ENCODE measurements at places on chromosomes 12 and 14. TPM values are rescaled to one million over a fixed set of nuclear protein-coding genes. Genes with fewer than 3 reads are reported as not detected.

Gene KLRC1
- polyA plus RNA-seq = 0.25 TPM

Gene ANO6
- polyA plus RNA-seq = 51.2 TPM

Gene KCNMB4
- 15.6 TPM for polyA plus RNA-seq

Gene CHGA
- 0.22 TPM for polyA plus RNA-seq

DNA sequence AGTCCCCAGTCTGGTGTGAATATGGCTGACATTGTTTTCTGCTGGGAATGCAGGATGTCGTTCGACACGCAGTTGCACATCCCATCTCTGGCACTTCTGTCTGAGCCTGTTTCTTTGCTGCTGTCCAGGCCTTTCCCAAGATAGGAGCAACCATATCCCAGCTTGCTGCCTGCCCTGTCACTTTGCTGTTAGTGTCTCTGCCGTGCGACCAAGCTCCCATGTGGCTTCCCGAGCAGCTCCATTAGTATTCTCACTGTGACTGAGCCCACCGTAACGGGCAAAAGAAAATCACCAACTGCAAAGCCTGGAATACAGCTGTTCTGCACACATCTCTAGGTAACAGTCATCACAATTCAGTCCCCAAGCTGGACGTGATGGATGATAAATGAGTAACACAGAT, 66.0 kb upstream of the CPSF6 start:
- no peak for DNase-seq
